T-helper 17 cell (primary cell): ENCODE measurements at places on chromosomes 4 and X.

DNA sequence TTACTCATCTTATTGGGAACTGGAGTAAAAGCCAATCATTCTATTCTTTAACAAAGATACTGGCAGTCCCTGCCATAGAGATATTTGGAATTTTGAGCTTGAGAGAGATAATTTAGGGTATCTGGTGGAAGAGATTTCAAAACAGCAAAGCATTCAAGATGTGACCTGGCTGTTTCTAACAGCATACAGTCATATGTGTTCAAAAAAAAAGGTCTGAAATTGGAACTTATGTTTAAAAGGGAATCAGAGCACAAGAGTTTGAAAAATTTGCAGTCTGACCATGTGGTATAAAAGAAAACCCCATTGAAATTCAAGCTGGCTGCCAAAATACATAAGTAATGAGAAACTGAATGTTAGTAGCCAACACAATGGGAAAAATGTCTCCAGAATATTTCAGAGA lies 42.2 kb downstream of the UGT2B10 start:
- no peak for DNase-seq

DNA sequence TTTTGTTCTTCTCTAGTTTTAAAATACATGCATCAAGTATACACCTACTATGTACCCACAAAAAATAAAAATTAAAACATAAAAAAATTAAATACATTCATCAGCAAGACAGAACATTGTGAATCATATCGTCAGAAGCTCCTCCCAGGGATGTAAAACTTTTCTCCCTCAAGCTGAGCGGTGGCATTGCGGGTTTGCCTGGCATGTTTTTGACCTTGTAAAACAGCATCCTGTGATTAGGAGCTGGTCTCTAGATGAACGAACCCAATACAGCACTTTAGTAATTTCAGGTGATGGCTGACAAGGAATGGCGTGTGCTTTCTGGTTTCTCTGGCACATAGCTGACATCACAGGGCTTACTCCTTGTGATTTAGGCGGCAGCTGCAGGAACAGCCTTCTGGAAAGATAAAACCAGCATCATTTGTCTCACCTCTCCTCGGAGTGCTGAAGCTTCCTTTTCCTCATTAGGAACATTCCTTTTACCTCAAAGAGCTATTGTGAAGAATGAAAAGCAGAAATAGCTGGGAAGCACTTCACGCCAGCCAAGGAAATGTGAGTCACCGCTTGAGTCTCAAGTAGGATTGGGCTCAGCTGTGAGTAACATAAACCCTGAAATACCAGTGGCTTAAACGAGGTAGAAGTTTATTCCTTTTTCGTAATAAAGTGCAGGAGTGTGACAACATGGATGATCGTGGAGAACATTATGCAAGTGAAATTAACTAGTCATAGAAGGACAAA lies 44.3 kb downstream of the NYX start:
- no peak for DNase-seq

DNA sequence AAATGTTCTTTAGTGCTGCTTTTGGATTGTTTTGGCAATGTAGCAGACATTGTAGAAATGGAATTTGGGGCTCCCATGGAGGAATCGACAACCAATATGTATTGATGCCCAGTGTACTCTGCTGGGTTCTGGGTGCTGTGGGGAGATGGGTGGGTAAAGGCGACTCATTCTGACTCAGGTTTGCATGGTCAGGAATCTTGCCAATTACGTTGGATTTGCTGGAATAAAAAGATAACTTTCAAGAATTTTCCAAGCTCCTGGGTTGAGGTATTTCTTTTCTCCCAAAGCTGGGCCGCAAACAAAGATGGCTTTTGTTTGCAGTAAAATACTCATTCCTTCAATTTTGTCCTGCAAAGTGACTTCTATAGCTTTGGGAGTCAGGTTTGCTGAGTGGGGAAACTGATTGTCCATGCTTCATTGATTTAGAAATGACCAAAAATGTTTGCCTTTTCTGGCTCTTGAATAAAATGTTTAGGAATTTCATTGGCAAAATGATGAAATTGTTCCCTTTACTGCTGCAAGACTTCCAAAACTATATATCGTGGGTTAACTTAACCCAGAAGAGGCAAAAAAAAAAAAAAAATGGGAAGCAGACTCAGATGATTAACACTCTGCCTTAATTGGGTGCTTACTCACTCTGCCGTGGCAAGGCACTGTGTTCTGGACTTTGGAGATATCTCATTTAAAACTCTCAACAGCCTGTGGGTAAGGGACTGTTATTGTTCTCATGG lies 57.0 kb downstream of the RTL9 start:
- no peak for DNase-seq

- no peak for DNase-seq
Observed at GRCh38 chr4:105944540-105944939, 49.3 kb downstream of the NPNT start.

DNA sequence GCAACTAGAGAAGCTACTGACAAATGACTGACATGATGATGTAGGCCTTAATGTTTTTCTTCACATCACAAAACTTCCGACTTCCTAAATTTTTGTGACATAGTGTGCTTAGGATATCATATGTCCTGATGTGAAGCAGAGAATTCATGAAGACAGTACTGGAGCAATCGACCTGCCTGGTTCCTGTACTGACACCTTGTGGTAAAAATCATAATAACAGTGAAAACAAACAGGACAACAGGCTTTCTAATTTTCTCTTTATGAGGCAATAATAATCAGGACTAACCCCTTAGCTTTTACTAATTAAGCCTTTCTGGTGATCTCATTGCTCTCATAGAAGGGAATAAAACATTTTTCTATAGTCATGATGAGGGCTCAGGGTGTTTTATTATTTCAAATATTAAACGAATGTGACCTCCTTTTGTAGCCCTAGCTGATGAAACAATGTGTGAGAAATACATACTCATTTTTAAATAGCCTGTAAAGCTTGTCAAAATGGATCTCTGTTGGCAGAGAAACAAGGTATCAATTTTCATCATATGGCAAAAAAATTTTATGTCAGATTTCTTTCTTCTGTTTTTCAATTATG lies 158.4 kb downstream of the TENT5D start:
- DNase-seq = no peak

DNA sequence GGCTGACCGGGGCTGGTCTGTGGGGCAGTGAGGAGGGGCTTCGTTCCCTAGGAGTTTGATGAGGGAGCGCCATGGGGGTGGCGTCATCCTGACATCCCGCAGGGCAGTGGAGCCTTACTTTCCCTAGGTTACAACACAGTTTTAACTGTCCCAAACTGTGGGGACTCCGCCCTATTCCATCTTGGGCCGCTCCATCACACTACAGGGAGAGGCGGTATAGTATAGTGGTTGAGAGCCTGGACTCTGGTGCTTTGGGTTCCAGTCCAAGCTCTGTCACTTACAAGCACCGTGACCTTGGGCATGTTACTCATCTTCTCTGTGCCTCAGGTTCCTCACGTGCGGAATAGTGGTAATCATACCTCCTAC lies 44.2 kb downstream of the ZNF185 start:
- DNase-seq = no peak

- no peak for DNase-seq
Observed at GRCh38 chr4:121370729-121371325, 10.0 kb downstream of the QRFPR start.

DNA sequence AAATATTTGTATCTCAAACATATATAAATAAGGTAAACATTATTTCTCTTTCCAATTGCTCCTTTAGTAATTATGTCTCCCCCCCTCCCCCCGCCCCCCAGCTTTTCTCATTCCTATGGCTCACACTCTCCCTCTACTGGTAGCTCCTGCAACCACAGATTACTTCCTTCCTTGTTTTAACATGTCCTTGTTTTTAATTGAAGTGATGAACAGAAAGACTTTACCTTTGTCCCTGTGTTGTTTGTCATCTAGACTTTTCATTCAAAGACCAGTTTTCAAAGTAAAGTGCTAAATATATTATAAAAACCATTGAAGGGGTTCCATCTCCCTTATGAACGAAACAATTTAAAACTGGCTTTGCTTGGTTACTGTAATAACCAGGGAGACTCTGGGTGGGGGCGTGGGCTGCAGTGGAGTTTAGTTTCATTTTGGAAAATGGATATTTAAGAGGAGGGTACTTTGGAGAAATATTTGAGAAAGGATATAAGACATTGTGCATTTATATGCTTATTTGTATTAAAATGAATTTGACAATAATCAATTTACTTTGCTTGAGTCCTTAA lies 352.9 kb downstream of the RAPGEF2 start:
- no peak for DNase-seq

DNA sequence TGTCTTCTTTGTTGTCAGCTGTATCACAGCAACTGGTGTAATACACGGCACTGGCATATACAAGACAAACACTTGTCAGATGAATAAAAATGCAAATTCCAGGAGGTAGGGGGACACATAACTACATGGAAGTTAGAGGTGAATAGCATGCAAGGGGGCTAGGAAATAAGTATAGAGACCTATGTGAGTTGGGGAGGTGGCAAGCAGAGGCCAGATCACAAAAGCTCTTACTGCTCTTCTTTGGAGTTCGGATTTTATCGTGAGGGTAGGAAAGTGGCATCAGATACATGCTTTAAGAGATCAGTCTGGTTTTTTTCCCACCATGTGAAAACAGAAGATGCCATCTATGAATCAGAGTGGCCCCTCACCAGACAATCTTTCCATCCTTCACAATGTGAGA lies 2.8 kb upstream of the SRP72 start:
- DNase-seq = no peak

DNA sequence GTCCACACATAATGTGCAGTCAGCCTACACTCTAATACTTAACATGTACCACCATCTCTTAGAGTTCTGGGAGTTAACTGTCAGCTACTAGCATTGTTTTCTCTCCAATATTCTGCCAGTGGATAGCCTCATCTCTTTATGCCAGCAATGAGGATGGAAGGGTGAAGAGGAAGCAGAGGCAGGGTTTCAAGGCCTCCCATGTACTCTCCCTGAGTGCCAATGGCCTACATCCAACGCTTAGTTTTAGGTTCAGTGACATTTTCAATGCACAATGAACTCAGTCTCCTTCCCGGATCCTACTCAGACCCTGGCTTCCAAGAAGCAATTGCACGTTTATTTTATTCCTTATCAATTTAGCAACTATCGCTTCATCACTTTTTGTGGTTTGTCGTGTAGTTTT lies 686.1 kb downstream of the DMD start:
- DNase-seq = no peak

DNA sequence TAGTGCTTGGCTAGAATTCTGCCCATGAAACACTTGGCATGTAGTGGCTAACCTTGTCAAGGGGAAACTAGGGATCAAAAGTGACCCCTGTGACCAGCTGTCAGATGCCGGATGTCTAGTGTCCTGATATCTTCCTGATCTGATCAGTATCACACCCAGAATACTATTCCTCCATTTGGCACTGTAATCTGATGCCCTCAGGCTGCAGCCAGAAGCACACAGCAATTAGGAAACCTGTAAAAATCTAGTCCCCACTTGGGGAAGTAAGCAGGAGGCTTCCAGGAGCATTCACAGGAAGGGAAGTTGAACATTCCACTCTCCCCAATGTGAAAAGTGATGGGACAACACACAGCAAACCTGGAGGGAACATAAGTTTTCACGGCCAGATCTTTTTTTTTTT lies 125.1 kb downstream of the HS6ST2 start:
- no peak for DNase-seq
